Thyroid gland (tissue), 4 donors: ENCODE measurements at places on chromosomes 5 and 9. TPM values are rescaled to one million over a fixed set of nuclear protein-coding genes. Genes with fewer than 3 reads are reported as not detected.

- no peak overlapping the region for H3K4me3 ChIP-seq
- peaks cover 13% of the 10 kb centered on the region for H3K4me1 ChIP-seq
- no peak overlapping the region for H3K27ac ChIP-seq
- no peak for DNase-seq
These were observed 85.0 kb downstream of the ADRB2 start for GRCh38 chr5:148911386-148911785.

The SPIN1 gene
- total RNA-seq = 94.7 TPM

- H3K27me3 ChIP-seq = no peaks in the 10 kb centered on the region
- no peaks in the 10 kb centered on the region for H3K36me3 ChIP-seq
- H3K4me1 ChIP-seq = peaks cover 5% of the 10 kb centered on the region
- DNase-seq = peak; percentile 6
- H3K4me3 ChIP-seq = peak overlapping the region; percentile 87
- no peak overlapping the region for H3K27ac ChIP-seq
These were observed 559 bp downstream of the SLC38A9 start for GRCh38 chr5:55711507-55712022.

The TMEM161B gene
- 20.5 TPM for total RNA-seq

DNA sequence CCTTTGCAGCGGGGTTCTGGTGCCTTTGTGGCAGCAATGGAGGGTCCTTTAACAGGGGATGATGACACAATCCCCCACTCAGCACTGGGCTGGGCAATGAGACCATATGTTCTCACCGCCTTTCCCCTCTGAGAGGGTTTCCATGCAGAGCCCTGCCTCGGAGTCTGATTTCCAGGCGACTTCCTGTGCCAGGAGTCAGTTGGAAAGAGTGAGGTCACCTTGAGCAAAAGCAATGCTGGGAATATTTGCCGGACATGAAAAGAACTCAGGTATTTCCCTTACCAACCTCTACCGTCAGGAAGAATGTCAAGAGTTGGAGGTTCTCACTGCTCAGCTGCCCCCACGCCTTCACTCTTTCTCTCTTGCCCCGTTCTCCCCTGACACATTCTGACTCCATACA is 284.2 kb upstream of the IRX1 start:
- no peak overlapping the region for H3K4me3 ChIP-seq
- H3K27me3 ChIP-seq = no peaks in the 10 kb centered on the region
- no peaks in the 10 kb centered on the region for H3K4me1 ChIP-seq
- H3K36me3 ChIP-seq = no peaks in the 10 kb centered on the region

- H3K36me3 ChIP-seq = no peaks in the 10 kb centered on the region
- H3K27me3 ChIP-seq = no peaks in the 10 kb centered on the region
- H3K4me1 ChIP-seq = no peaks in the 10 kb centered on the region
These were observed 1.3 kb downstream of the FBXL7 start for GRCh38 chr5:15501091-15501791.

The MYOZ3 gene
- 0.11 TPM for total RNA-seq
